ENCODE measurements at places on chromosomes 6 and 20. TPM values are rescaled to one million over a fixed set of nuclear protein-coding genes. Genes with fewer than 3 reads are reported as not detected.
A peak's percentile ranks its signal among the peaks of the same experiment; 100 is the strongest.

DNA sequence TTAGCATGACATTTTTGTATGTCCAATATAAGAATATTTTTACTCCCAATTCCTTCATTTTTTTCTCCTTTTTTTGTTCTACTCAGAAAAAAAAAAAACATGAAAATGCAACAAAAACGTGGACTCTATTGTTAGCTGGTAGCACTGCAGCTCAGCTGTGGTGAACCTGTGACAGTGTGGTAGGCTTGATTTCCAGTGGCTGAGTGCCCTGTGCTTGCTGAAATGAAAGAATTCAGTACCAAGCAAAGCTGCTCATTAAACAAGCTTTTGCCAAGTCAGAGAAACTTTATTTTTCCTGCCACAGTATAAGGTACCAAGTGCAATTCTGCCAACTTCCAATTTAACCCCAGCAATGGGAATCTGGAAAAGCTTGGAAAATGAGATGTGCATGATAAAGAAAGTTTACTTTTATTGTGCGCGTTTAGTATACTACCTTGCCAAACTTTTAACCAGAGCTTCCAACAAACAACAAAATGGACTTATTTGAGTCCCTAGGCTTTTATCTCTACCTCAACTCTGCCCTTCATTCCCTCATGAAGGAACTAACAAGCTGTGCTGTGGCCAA, 215.2 kb downstream of the SLC35F1 start:
- H3K4me3 ChIP-seq: no peak overlapping the region
- no peak overlapping the region for H3K27ac ChIP-seq
- H3K4me1 ChIP-seq: no peaks in the 10 kb centered on the region

DNA sequence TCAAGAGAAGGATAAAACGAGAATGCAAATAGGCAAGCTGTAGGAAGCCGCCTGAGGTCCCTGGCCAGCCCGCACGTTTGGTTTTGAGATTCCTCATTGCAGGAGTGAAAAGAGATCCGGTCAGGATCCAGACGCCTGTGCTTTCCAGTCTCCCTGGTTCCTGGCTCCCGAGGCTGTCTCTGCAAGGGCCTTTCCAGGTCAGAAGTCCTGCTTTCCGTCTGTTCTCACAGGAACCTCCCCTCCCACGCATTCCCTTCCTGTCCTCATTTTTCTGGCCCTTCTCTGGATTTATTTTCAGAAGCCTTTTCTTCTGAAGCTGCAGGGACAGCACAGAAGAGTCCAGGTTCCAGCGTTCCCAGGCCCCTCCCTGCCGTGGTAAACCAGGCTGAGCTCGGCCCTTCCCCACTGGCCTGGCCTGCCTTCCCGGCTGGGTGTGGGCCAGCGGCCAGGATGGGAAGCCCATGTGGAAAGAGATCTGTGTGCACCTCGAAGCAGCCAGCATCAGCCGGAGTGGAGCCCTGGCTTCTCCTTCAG, 54.0 kb downstream of the TMEM242 start:
- no peak overlapping the region for H3K4me3 ChIP-seq
- no peak overlapping the region for H3K27ac ChIP-seq
- H3K27me3 ChIP-seq: no peaks in the 10 kb centered on the region
- H3K36me3 ChIP-seq: peaks cover 3% of the 10 kb centered on the region

DNA sequence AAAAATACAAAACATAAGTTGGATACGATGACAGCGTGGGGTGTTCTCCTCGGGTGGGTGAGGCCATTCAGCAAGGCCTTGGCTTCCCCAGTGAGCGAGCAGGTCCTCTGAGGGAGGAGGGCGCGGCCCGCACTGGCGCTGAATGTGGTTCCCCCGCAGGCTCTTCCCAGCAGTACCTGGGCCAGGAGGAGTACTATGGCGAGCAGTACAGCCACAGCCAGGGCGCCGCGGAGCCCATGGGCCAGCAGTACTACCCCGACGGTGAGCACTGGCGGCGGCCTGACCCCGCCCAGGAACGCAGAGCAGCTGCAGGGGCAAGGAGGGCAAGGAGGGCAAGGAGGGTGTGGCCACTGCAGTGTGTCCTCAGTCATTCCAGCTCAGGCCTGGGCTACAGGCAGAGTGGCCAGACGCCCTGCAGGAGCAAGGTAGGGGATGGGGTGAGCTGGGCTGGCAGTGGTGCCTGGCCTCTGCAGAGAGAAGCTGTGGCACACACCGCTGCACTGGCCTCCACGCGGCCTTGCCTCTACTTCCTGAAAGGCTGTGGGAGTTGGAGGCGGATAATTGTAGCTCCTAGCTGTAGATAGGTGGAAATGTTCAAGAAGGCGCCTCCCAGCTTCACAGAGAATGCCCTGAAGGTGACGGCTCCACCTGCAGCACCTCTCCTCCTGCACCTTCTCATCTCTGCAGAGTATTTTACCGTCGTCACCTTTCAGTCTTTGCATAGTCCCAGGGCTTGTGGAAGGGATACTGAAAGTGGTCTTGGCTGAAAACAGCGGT, 18.7 kb upstream of the MTG2 start:
- peaks cover 3% of the 10 kb centered on the region for H3K4me1 ChIP-seq
- no peak overlapping the region for H3K27ac ChIP-seq
- H3K27me3 ChIP-seq: no peaks in the 10 kb centered on the region
- H3K4me3 ChIP-seq: no peak overlapping the region

CNR1 gene
- not detected for polyA plus RNA-seq

SPTLC3 gene
- 1.4 TPM for polyA plus RNA-seq

- H3K4me3 ChIP-seq: peak overlapping the region; percentile 96
- peaks cover 21% of the 10 kb centered on the region for H3K4me1 ChIP-seq
- no peaks in the 10 kb centered on the region for H3K27me3 ChIP-seq
These were observed 901 bp downstream of the CEP57L1 start for GRCh38 chr6:109096208-109096607.

SMIM26 gene
- polyA plus RNA-seq: 262 TPM

- DNase-seq: no peak
- H3K4me1 ChIP-seq: no peaks in the 10 kb centered on the region
- no peak overlapping the region for H3K27ac ChIP-seq
- no peak overlapping the region for H3K4me3 ChIP-seq
- H3K27me3 ChIP-seq: no peaks in the 10 kb centered on the region
- H3K36me3 ChIP-seq: no peaks in the 10 kb centered on the region
These were observed 135.1 kb upstream of the PMEPA1 start for GRCh38 chr20:57844626-57845596.

DNA sequence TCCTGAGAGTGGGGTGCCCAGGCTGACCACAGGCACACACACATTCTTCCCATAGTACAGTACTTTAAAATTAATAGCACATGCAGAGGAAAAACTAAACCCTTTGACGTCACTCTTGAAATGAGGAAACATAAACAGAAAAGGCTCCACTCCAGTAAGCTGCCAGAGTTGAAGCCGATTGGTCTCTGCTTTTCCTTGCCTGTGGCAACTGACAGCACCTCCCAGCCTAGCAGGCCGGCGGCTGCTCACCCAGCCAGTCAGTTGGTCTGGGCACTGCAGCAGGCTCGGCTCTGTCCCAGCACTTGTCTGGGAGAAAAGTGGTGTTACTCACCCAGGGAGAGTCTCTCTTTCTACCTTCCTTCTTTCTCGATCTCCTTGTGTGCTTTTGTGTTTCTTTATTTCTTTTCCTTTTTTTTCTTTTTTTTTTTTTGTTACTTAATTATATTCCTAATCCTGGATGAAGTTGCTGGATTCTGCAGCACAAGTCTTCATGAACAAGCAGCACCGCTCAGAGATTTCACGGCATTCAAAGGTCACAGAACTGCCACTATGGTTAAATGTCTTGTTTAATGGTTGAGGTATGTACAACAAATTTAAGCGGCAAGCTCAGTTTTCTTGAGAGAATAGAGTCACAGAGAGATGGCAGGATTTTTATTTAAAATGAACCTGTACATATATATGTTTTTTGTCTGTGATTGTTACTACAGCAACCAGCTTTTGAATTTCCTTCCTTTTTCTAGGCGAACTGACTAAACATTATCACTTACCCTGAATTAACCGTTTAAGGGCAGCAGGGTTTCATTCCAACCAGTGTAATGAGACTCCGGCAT, at the start of gene PDE7B:
PDE7B (plus strand) TSS at position 260 of the 830 bp plus-strand sequence.
- H3K4me1 ChIP-seq: peaks cover 23% of the 10 kb centered on the region
- no peaks in the 10 kb centered on the region for H3K36me3 ChIP-seq
- H3K27me3 ChIP-seq: no peaks in the 10 kb centered on the region
- H3K4me3 ChIP-seq: peak within 1 kb of the TSS; percentile 53

DNA sequence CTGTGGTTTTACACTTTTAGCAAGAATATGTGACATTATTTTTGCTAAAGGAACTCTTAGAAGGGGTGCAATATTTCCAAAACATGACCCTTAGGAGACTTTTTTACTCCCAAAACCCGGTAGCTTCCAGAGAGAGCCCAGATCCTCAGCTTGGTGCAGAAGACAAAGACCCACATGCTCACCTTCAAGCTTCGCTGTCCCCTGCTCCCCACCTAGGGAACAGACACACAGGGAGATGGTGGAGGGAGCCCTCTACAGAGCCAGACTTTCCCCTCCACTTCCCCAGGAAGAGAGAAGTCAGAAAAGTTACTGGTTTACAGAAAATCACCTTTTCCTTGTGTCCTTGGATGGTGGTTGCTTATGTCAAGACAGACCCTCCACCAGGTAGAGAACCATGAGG, 5.0 kb downstream of the CST4 start:
- no peaks in the 10 kb centered on the region for H3K36me3 ChIP-seq
- no peak overlapping the region for H3K27ac ChIP-seq
- no peaks in the 10 kb centered on the region for H3K27me3 ChIP-seq

DNA sequence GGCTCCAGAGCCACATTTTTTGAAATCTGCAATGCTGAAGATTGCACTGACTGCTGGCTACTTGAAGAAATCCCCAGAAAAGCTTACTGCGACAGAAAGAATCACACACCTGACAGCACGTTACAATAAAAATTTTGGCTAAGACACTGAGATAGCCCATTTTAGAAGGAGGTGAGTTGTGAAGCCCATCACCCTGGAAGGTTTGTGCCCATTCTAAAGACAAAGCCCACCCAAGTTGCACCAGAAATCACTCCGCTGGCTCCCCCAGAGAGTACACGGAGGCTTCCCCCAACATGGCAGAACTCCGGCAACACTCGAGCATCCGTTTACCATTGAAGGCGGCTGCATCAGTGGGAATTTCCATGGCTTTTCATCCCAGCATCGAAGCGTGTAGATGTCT, 29.4 kb downstream of the LPA start:
- no peak overlapping the region for H3K4me3 ChIP-seq
- H3K4me1 ChIP-seq: no peaks in the 10 kb centered on the region
- no peak overlapping the region for H3K27ac ChIP-seq
- H3K36me3 ChIP-seq: no peaks in the 10 kb centered on the region
- no peaks in the 10 kb centered on the region for H3K27me3 ChIP-seq

DNA sequence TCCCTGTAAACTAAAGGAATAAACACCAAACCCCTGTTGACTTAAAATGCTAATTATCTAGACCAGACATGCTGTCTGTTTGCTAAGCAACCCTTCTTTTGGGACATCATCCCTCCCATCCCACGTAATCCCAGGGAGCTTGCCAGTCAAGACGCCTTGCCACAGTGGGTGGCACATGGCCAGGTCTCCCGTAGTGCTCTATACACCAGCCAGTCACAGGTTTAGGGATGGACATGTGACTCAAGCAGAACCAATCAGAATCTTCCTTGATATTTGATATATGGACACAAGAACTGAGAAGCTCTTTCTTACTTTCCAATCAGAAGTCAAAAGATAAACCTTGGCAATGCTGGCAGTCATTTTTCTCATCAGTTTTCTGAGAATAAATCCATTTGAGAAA, 60.0 kb downstream of the CNKSR3 start:
- no peak overlapping the region for H3K27ac ChIP-seq
- no peaks in the 10 kb centered on the region for H3K27me3 ChIP-seq
- H3K4me3 ChIP-seq: no peak overlapping the region
- H3K36me3 ChIP-seq: no peaks in the 10 kb centered on the region
- DNase-seq: no peak

CASS4 gene
- polyA plus RNA-seq: 10.7 TPM

PCK1 gene
- not detected for polyA plus RNA-seq

GRCh38 chr6:110392727-110393126, 22.6 kb downstream of the DDO start:
- DNase-seq: no peak
- H3K36me3 ChIP-seq: no peaks in the 10 kb centered on the region
- H3K27ac ChIP-seq: no peak overlapping the region
- H3K4me3 ChIP-seq: no peak overlapping the region

OOEP gene
- polyA plus RNA-seq: not detected

WFDC9 gene
- polyA plus RNA-seq: not detected

RAD21L1 gene
- 0.48 TPM for polyA plus RNA-seq

GRCh38 chr6:49257549-49257948, 205.5 kb downstream of the MMUT start:
- H3K4me3 ChIP-seq: no peak overlapping the region
- no peaks in the 10 kb centered on the region for H3K27me3 ChIP-seq
- no peaks in the 10 kb centered on the region for H3K36me3 ChIP-seq

HNF4A gene
- polyA plus RNA-seq: not detected

RAET1L gene
- not detected for polyA plus RNA-seq

DNA sequence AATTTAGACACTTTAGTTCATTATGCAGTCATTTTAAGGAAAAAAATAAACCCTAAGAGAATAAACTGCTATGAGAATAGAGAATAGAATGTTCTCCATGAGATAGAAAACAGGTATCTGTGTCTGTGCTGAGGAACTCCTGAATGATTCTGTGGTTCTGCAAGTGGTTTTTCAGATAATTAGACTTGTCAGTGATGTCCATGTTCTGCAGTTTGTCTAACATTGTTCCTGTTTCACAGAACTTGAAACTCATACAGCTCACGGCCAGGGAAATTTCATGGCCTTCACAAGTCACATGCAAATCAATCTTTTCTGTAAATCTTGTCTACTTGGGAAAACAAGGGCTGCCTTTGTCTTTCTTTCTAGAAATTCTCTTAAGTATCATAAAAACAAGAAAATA, 73.4 kb upstream of the HMGCLL1 start:
- no peak overlapping the region for H3K27ac ChIP-seq
- no peak overlapping the region for H3K4me3 ChIP-seq
- DNase-seq: no peak
- no peaks in the 10 kb centered on the region for H3K36me3 ChIP-seq
- H3K27me3 ChIP-seq: no peaks in the 10 kb centered on the region

CST2 gene
- not detected for polyA plus RNA-seq

PLCB1 gene
- polyA plus RNA-seq: 2.3 TPM
